ENCODE measurements at places on chromosomes 4 and X.

DNA sequence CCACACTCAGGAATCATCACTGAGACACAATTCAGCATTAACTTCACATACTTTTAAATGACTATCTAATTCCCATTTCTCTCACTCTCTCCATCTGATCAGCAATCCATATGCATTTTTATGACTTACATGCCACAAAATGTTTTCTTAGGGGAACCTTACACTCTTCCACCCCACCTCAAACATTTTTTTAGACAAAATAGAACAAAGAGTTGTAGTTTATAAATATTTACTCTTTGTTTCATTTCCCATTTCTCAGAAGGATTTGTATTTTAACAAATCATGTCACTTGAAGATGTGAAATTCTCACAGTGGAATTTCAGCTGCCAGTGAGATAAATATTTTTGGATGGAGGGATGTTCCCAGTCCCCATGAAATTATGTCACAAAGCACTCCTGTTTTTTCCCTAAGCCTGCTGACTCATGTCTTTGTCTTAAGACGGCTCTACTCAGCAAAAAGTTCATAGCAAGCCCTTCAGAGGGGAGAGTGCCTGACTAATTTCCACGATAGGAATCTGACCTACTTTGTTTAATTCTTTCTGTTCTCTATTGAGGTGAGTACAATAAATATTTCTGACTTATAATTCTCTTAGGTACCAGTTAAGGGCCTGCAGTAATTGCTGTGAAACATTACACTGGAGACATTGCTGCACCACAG is 257.7 kb downstream of the THOC2 start:
- no peak for DNase-seq

DNA sequence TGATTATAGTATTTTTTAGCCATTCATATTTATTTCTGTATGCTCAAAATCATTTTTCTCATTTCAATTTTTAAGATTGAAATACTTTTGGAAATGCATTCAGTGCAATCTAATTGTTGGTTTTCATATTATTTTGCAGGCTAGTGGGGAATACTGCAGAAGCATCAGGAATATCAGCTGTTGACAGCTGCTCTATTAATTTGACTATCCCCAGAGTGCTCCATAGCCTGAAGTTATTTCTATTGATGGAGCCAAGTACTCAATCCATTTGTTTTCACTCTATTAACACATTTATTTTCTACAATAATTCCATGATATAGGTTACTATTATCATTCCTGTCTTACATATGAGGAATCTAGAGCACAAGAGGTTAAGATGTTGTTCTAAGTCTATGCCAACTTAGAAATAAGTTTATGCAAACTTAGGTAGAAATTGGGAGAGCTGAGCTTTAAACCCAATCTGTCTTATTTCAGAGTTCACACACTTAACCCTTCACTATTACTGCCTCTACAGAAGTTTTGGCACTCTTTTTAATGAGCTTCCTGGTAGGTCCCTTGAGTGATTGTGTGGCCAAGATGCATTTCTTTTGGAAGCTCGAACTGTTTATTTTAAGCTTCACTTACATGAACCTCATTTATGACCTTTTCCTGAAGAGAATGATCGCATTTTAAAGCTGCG is 65.6 kb upstream of the PCDH18 start:
- DNase-seq, result no peak

- no peak for DNase-seq
These were observed 536.2 kb downstream of the MID1IP1 start for GRCh38 chrX:39337451-39337850.

- peak; percentile 46 for DNase-seq
These were observed 26.4 kb upstream of the TMPRSS11B start for GRCh38 chr4:68271851-68272357.

GRCh38 chr4:109040441-109040840 is 262.0 kb downstream of the COL25A1 start:
- no peak for DNase-seq

- no peak for DNase-seq
These were observed 35.6 kb upstream of the TXK start for GRCh38 chr4:48169636-48170035.

GRCh38 chrX:153901753-153902140 is 2.7 kb upstream of the AVPR2 start:
- peak; percentile 27 for DNase-seq

DNA sequence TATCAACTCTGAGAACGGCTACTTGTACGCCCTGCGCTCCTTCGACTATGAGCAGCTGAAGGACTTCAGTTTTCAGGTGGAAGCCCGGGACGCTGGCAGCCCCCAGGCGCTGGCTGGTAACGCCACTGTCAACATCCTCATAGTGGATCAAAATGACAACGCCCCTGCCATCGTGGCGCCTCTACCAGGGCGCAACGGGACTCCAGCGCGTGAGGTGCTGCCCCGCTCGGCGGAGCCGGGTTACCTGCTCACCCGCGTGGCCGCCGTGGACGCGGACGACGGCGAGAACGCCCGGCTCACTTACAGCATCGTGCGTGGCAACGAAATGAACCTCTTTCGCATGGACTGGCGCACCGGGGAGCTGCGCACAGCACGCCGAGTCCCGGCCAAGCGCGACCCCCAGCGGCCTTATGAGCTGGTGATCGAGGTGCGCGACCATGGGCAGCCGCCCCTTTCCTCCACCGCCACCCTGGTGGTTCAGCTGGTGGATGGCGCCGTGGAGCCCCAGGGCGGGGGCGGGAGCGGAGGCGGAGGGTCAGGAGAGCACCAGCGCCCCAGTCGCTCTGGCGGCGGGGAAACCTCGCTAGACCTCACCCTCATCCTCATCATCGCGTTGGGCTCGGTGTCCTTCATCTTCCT is 2.7 kb downstream of the PCDH10 start:
- DNase-seq, result peak; percentile 44

- DNase-seq, result no peak
These were observed 342.8 kb downstream of the RAPGEF2 start for GRCh38 chr4:159445692-159446091.

DNA sequence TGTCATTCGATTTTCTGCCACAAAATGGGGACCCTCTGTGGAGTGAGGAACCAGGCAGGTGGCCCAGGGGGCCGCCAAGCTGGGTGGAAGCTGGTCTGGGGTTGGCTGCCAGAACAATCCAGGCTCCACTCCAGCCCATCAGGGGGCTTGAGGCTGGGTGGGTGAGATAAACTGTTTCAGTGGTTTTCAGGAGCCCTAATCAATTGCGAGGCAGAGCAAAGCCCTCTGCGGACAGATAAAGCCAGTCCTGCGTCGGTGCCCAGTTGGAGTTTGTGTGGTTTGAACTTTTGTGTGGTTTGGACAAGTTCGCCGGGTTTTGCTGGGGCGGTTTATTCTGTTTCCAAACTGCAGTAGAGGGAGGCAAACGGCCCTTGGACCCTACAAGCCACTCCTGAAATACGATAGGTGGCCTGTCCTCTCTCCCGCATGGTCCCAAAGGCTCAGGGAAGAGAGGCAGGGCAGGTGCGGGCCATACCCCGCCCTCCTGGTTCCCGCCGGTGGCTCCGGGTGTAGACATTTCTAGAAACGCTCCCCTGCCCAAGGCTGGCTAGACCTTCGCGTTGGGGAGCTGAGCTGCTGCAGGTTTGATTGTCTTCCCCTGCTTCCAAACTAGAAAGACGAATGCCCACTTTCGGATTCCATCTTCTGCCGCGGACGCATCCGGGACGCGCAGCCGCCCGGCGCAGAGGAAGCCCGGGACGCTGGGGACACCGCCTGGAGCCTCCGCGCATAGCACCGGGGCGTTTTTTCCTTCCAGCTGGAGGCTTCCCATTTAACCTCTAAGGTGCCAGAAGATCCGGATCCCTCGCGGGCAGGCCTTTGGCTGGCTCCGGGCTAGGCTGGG is 169.0 kb upstream of the BCOR start:
- peak; percentile 87 for DNase-seq

GRCh38 chr4:113539408-113539807 is 222.1 kb downstream of the CAMK2D start:
- no peak for DNase-seq

DNA sequence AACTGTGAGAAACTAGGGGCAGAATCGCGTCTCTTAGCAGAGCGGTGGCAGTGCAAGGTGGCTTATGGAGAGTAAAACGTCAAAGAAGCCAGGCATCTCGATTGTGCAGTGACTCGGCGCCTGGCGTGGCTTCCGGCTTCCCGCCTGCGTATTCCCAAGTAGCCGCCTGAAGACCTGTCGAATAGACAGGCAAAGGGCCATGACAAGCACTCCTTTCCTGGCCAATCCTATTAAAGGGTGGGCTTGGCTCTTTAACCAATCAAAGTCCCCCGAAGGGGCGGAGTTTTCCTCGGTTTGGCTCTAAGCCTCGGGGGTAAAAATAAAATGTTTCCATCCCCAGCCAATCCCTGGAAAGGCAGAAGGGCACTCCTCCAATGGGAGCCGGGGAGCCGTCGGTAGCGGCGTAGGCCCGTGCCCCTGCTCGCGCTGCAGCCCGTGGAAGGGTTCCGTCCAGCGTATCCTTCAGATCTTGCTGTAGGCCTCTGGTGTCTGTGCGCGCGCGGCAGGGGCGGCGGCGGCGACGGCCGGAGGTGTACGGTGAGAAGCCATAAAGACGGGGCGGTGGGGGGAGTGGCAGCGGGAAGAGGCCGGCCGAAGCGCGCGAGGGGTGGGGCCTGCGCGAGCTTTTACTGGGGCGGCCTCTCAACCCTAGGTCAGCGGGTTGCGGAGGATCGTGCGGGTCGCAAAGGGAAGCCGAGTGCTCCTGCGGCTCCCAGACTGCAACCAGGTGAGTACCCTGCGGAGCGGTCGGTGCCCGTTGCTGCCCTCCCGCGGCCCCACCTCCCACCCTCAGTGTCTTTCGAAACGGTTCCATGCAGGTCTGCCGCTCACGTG is at the start of gene KANTR:
Gene KANTR, plus strand, starts transcription at position 395 of the 834 bp plus-strand sequence. CDS start 30,131 bp downstream, outside the sequence.
- peak; percentile 89 for DNase-seq

DNA sequence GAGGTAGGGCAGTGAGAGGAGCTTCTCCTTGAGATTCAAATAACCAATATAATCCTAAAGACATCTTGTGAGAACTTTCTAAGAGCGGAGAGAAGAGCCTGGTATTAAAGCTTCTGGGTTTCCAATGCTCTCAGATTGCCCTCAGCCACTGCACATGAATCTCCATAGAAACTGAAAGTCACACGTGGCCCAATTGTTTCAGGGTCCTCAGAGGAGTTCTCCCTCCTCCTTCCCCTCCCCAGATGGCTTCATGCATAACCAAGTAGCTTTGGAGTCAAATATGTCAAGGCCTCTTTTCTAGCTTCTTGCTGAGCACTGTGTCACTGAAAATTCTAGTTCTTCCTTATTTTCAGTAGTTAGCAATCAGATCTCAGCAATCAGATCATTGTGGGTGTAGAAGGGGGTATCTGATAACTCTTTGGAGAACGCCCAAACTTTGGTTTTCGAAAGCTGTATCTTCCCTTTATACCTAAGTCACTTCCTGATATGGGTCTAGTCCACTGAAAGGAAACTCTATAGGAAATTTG is 2.2 kb downstream of the BTK start:
- no peak for DNase-seq

- DNase-seq, result no peak
These were observed 9.2 kb upstream of the SORCS2 start for GRCh38 chr4:7183161-7183560.

- no peak for DNase-seq
These were observed 2121.5 kb upstream of the AGA start for GRCh38 chr4:179563741-179564140.

DNA sequence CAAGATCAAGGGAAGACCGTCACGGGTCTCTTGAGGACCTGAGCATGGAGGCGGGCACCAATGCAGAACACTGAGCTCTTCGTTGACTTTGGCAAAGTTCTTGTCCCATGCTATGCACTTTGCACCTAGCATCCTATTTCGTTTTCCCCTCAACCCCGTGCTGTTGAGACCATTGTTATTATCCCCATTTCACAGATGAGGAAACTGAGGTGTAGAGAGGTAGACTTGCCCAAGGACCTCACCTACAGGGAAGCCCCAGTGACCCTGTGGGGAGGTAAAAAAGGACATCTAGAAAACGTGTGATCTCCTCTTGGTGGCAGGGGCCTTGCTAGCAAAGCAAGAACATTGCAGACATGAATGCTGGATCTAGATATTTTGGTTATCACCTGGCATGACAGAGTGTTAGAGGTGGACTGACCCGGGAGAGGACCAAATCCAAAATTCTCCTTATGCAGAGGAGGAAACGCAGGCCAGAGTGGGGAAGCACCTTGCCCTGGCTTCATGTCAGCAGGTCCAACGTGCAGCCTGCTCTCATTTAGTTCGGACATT is 48.5 kb downstream of the SEPSECS start:
- DNase-seq, result no peak

DNA sequence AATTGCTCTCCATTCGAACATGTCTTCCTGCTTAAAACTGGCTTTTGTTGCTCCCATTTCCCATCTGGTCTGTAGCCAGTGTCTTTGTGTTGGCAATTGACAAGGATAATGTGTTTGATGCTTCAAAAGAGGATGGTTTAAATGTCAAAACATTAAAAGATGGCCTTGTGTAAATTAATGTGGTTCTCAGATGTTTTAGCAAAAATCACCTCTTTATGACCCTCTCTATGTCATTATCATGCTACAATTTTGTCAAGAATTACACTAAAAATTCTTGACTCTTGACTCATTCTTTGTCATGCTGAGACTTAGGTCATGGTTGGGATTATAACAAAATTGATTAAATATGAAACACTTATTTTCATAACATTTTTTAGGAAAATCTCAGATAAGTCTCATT is 47.4 kb downstream of the TMEM131L start:
- DNase-seq, result no peak

DNA sequence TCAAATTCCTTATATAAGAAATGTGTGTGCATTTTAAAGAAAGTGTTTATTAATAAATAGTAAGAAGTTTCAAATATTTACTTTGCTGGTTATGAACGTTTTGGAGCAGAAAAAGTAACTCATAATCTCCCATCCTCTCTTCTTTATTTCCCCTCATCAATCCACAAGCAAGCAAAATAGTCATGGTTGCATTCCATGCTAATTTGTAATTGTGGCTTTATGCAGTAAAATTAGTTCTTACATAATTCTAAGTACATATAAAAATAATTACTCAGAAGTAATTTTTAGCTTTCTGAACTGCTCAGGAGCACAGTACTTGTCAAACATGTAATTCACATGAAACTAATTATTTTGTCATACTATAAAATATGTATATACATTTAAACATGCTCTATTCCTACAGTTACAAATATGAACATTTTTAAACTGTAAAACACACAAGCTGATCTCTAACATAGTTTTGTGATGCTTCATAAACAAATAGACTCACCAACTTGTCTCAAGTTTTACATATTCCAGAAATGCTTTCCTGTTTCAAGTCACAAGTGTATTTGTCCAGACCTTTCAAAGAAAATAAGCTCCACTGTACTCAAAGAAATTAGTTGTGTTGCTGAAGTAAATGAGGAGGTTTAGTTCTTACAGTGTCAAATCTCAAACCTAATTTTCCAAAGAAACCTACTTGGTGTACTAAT is 218.9 kb downstream of the PABPC4L start:
- no peak for DNase-seq

DNA sequence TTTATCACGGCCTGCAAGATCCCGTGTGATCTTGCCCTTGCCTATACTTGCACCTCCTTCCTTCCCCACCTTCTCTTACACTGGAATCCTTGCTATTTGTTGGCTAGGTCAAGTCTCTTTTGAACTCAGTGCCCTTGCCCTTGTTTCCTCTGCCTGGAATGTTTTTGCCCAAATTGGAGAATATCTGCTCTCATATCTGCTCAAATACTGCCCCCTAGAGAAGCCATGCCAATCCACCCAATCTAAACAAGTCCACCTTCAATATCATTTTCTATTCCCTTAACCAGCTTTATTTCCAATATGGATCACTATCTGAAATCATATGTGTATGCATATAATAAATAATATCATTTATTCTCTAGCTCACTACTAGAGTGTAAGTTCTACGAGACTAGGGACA is 1044.2 kb upstream of the FTHL17 start:
- DNase-seq, result no peak
